Stimulated activated CD4-positive, alpha-beta T cell treated with anti-CD3 and anti-CD28 coated beads, Interleukin-1b, Interleukin-23, amount 100 ng/mL, for 1 hour (primary cell): ENCODE measurements at places on chromosomes 3 and 15.

GRCh38 chr3:4738737-4739274 is 240.4 kb upstream of the BHLHE40 start:
- DNase-seq: no peak

DNA sequence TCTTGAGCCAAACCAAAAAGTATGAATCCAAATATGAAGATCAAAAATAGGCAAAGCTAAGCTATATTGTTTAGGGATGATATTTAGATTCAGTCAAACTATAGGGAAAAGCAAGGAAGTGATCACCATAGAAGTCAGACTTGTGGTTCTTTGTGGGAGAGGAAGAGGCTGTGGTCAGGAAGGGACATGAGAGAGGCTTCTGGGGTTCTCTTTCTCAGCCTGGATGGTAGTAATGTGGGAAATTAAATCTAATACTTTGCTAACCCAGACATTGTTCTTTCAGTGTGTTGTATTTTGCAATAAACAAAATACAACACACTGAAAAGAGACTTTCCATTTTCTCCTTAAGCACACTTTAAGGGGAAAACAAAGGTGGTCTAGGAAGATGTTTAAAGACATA is 3.1 kb downstream of the CX3CR1 start:
- DNase-seq: no peak

GRCh38 chr3:177284383-177284881 is 87.2 kb upstream of the TBL1XR1 start:
- DNase-seq: no peak

DNA sequence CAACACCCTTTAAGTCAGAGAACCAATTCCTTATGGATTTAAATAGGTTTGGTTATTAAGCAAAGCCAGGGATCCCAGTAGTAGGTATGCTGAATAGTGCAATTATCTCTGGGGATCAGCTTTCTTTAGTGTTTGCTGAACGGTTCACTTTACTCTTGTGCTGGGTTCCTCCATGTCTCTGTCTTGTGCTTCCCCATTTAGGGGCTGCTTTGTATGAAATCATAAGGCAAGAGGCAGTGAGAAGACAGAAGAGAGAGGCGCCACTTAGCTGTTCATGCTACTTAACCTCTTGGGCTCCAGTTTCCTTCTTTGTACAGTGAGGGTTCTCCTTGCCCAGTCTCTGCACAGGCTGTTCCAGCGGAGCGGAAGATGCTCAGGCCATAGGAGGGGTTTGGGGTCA is 3.5 kb downstream of the ST6GAL1 start:
- no peak for DNase-seq

- DNase-seq: no peak
Observed at GRCh38 chr15:90750186-90750585, 33.0 kb downstream of the BLM start.

GRCh38 chr3:150319900-150320299 is 88.2 kb upstream of the TSC22D2 start:
- no peak for DNase-seq

DNA sequence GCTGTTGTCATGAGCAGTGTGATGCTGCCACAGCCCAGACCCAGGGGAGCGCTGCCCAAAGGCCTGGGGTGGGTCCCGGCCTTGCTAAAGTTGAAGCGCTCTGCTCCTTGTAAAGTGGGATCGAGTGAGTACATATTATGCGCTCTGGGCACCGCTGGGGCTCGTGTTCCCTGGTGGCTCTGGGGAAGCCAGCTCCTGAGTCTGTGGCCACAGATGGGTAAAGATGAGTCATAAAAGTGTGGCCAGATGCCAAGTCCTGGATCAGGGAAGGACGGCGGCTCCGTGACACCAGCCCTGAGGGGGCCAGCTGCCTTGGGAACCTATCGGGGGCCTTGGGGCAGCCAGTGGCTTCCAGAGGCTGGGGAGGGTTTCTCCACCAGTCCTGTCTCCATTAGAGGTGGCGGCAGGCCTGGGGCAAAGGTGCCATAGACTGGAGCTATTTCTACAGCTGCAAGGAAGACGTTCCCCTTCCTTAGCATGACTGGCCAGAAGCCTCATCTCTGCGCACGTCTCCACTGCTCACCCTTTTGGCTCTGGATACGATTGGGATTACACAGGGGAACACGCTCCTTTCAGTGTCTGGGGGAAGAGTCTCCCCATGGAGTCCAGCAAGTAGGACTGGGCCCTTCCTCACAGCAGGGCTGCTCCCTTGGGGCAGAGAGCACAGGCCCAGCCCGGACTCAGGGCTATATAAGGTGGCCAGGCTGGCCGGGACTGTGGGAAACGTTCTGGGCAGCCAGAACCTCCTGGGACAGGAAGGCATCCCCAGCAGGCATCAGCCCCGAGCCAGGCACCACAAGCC is 1.2 kb upstream of the ITIH4 start:
- DNase-seq: no peak

- DNase-seq: peak; percentile 66
Observed at GRCh38 chr15:78108300-78109084, 16.1 kb downstream of the SH2D7 start.
